ENCODE measurements at places on chromosomes 1 and 21.

GRCh38 chr1:2237773-2238172, 9.7 kb downstream of the SKI start:
- DNase-seq: no peak

GRCh38 chr1:67650061-67650460, 34.9 kb upstream of the GADD45A start:
- DNase-seq: no peak

DNA sequence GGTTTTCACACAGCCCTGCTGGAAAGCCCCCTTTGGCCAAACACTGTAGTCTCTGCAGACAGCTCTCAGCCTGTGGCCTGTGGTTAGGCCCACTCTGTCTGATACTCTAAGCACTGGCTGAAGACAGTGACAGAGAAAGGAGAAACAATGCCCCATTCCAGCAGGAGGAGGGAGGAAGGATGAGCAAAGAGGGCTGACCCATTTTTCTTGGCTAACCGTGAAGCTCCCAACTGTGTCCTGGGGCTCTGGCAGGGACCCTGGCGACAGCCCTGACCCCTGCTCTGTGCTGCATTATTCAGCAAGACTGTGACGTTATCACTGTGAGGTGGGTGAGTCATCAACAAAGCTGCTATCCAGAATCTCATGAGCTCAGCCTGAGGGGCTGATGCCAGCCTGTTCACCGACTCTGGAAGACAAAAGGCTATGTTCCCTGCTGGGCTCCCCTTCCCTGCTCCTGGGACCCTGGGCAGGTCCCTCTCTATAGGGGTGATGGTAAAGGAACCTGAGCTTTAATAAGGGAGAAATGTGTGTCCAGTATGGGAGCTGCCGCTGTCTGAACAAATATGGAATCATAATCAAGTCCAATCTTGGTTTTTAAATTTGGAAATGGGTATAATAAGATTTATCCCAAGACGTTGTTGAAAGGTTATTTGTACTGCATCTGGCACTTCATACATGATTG, 107.0 kb downstream of the RHOU start:
- no peak for DNase-seq

GRCh38 chr1:84422909-84423308, 24.6 kb downstream of the DNASE2B start:
- no peak for DNase-seq

GRCh38 chr1:100535264-100535663, 2.7 kb upstream of the GPR88 start:
- no peak for DNase-seq

GRCh38 chr1:246681900-246682895, 42.0 kb upstream of the SCCPDH start:
- DNase-seq: no peak

- DNase-seq: no peak
Measured at GRCh38 chr1:50368179-50369007, 54.9 kb downstream of the DMRTA2 start.

DNA sequence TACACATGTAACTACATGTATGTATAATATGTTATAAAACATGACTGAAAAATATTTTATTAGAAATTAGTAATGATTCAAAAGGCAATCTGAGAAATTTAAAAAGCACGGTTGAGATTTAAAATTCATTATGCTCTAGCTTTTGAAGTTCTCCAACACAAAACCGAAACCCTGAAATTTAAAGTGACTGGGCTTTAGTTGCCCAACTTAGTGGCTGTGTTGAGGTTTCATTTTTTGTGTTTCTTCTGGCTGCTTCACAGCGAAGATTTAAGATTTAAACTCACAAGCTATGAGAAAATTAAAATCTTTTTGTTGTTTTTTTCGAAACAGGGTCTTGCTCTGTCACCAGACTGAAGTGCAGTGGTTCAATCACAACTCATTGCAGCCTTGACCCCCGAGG, 1058.7 kb downstream of the NCAM2 start:
- DNase-seq: no peak

GRCh38 chr21:17964716-17965115, 145.6 kb upstream of the C21orf91 start:
- DNase-seq: no peak

DNA sequence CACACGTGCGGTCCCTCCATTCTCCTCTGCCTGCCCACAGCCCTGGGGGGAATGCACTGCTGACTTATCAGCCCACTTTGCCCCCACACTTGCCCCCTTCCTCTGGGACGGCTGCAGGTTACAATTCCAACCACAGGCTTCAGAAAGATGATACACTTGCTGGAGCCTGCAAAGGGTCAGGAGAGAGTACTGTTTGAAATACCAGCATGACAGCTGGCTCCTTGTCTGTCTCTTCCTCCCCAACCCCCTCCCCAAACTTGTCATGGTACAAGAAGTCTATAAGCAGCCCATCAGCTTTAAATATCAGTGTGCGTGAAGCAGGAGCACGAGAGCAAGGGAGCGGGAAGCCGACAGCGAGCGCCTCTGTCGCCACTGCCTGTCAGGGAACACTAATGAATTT, 62.4 kb downstream of the ERI3 start:
- DNase-seq: no peak

GRCh38 chr1:73467731-73468130, 730.2 kb downstream of the LRRIQ3 start:
- DNase-seq: no peak
